Left renal pelvis (tissue), 4 donors: ENCODE measurements at places on chromosomes 2 and 18.

- DNase-seq: no peak
Observed at GRCh38 chr2:44686561-44686960, 254.9 kb upstream of the SIX3 start.

DNA sequence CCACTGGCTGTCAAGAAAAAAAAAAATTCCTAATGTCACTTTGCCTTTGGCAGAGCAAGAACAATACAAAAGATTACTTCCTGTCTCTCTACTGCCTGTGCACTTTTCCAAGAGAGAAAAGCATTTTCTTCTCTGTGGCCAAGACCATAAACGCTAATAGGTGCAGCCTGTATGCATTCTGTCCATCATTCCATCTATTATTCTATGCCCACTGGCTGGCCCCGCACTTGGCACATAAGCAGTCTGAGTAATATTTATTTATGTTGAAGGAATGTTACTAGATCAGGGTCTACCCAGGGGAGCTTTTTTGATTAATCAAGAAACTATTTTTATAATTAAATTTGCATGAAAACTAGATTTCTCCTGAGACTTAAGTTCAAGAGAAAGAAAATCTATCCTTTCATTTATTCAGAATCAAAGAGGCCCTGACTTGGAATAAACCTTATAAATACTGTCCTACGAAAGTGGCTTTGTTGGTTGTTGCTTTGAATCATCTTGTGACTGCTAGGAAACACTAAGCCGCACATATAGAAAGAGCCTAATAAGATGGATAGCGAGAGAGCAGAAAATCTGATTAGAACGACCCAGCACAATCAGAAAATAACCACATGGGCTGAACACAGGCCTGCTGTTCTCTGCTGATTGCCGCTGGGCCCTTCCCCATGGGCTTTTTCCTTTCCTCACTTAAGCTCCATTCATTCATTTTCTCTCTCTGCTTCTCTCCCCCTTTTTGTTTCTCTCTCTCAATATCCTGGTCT is 59.4 kb downstream of the MMADHC start:
- no peak for DNase-seq

- no peak for DNase-seq
Observed at GRCh38 chr2:5203134-5203755, 488.9 kb upstream of the SOX11 start.

DNA sequence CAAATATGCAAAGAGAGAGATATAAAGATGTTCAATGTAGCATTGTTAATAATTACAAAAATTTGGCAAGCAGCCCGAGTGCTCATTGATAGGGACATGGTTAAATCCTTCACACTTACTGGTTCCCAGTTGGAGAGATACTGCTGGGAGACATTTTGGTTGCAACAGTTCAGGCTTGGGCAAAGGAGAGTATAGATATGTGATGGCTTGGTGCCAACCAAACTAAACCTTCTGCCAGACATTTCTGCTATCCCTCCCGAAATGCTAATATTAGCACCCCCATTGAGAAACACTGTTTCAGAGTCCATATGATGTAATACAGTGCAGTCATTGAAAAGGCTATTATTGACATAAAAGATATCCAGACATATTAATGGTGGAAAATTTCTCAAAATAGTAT is 11.5 kb downstream of the GEN1 start:
- DNase-seq: no peak

DNA sequence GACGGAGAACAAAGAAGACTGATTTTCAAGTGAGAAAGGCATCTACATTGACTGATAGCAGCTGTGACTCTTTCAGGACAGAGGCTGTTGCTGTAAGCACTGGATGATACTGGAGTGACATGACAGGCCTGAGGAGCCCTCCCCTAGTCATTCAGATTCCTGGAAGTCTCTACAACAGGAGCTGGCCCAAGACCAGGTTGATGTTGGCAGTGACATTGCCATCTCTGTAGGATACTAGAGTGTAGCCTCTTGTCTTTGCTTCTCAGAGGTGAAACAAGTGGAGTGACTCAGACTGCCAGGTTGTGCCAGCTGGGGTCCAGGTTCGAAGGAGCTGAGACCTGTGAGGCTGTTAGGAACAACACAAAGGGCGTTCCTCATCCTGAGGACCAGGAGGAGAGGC is 44.7 kb upstream of the SH3RF3 start:
- DNase-seq: no peak

DNA sequence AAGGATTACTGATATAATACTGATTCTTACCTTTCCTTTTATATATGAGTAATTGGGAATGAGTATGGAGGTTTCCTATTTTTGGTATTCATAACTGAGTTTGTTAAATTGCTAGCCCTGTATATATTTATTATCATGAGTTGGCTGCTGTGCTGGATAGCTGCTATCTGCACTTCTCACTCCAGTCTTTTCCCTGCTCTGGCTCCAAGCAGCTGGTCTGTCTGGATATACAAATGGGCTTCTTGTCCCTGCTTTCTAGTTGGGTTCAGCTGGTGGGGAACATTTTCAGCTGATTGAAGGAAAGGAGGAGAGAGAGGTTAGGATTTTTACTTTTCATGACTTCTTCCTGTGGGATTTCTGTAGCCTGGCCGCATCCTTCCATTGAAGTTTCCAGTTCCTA is 41.2 kb downstream of the AGFG1 start:
- no peak for DNase-seq

DNA sequence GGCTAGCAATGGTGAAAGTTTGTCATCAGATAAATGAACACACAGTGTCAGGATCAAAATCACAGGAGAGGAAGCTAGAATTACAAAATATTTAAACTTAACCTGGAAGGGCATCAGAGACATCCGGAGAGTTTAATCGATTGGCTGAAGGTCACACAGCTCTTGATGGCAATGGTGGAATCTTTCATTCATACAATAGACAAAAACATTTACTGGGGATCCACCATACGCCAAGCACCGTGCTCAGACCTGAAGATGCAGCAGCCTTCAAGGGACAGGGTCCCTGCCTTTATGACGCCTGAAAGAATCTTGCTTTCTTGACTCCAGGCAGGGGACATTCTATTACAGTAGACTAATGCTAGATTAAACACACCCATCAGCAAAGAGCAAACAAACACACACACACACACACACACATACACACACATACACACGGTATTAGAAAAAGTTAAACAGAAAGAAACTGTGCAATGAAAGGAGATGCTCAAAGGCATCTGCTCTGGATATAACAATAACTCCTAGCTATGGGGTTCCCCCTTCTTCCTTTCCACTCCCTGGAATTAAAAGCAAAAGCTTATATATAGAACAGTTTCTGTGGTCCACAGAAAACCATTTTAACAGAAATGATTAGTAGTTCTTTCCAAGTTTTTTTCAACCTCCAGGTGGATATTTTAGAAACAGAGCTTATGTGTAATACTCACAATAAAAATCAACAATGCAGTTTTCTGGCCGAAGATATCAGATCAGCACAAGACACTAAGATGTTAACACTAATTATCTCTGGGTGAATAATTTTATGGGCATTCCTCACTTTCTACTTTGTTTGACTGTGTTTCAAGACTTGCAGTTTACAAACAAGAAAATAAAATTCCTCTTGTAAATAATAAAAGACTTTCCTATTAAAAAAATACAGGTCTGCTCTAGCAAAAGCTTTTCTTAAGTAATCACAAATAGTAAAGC is 151.7 kb downstream of the ANKRD44 start:
- DNase-seq: no peak

- no peak for DNase-seq
Observed at GRCh38 chr2:234491897-234492296, 5.0 kb downstream of the ARL4C start.

- DNase-seq: no peak
Observed at GRCh38 chr2:174333372-174334277, 1.1 kb upstream of the SP9 start.

DNA sequence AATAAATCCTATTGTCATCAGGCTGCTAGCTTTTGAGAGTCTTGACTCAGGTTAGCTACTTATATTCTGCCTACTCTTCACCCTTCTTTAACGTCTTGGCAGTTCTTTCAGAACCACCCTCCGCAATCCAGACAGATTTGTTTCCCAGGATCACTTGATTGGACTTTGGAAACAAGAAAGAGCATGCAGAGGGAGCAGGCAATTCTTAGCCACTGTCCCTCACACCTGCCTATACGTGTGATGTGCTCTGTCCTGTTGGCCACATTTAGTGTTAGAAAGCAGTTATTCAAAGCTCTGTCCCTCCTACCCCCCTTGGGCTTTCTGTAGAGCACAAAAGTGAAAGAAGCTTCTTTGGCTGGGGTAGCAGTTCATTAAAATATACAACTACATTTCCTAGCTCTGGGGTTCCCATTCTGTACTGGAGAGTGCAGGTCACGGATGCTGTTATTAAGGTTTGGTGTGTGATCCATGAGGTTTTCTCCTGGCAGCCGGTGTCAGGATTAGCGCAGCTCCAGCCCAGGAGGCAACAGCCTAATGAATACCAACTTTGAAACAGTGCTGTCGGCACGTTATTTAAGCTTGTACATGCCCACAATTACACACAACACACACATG is 6.3 kb downstream of the FZD5 start:
- no peak for DNase-seq

- DNase-seq: no peak
Observed at GRCh38 chr2:17933256-17933655, 54.8 kb downstream of the KCNS3 start.
